ENCODE measurements at places on chromosomes 16 and 17.

DNA sequence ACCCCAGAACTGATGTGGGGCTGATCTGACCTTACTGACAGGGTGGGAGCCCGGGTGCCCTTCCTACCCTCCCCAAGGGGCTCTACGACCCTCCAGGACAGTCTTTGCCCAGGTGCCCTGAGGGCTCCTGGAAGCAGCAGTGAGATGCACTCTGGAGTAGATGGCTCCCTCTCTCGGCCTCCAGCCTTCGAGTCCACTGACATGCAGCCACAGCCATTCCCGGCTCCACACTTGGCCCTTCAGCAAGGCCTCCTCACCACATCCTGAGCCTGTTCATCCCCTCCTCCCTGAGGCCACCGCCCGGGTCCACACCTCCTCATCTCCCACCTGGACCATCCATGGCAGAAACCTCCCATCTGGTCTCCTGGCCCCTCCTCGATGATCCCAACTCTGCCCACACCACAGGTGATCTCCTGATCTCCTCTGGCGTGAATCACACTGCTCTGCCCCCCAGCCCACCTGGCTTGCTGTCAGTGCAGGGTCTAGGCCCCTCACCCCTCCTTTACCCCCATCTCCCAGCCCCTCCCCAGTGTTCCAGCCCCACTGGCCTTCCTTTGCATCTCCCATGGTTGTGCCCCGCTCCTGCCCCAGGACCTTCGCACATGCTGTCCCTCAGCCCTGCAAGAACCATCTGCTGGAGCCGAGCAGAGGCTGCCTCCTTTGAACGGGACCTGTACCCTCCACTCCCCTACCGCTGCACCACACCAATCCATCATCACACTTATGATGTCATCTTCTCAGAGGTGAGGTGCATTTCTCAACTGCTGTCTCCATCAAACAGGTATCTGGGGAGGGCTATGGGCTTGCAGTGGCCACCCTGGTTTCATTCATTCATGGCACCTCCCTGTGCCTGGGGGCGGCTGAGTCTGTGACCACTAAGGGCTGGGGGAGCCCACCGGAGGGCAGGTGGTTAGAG is 44.7 kb downstream of the SOCS1 start:
- no peak for DNase-seq

GRCh38 chr17:49870298-49870697 is 22.4 kb upstream of the TAC4 start:
- no peak for DNase-seq

DNA sequence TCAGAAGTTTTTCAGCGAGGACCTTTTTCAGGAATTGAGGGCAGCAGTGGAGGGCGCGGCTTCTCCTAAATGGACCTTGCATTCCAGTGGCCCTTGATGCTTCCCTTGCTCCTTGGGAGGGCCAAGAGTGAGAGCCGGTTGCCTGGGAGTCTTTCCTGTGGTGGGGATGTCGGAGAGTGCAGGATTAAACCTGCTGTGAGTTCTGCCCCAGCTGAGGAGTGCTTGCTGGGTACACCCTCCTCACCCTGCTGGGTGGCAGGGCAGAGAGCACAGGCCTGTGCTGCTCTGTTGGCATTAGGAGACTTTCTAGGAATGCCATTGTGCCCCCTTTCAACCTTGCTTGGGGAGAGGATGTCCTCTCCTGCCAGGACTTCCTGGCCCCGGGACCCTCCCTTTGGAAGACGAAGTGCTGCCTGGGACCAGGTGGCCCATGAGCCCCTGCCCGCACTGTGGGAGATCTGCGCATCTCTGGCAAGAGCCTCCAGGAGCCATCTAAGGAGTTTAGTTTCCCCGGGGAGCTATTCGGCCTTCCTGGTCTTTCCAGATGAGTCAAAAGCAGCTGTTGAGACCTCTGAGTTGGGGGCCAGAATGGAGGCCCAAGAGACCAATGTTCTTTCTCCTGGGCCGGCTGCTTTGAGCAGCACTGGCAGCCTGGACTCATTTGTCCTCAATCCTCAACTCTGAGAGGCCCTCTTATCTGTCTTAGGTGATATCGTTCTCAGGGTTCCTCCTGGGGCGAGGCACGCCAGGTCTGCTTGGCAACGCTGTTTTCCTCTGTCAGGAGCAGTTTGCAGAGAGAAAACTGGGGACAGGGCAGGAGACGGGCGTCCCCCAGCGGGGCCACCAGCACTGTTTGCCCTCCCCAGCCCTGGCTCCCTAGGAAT is 5.6 kb downstream of the LLGL2 start:
- DNase-seq = no peak

DNA sequence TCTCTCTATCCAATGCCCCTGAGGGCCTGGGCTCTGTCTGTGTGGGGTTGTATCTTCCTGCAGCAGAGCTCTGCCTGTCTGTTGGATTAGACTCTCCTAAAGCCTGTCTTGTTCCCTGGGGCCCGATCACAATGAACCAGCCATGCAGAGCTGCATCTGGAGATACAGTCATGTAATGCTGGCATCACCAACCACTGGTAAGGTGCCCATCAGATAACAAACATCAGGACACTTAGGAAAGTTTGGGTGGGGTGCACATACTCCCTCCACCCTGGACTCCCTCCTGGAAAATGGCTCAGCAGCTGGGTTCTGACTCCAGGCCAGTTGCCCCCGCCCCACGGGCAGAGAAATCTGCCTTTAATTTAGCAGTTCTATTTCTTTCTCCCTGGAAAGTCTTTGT is 61.3 kb upstream of the BRD7 start:
- DNase-seq = no peak

DNA sequence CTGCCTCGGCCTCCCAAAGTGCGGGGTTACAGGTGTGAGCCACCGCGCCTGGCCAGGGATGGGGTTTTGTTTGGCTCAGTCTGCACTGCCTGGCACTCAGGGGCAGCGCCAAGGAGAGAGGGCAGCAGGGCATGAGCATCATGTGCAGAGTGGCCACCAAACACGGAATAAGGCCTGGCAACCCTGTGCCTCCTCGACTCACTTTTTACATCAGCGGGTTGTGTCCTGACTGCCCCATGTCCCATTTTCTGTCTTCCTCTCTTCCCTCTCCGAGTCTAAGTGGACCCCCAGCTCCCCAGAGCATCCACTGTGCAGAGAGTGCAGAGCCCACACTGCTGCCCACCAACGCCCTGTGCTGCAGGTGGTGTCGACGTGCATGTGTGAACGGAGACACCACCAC is 18.2 kb upstream of the TRAP1 start:
- DNase-seq = no peak

- DNase-seq = no peak
Measured at GRCh38 chr17:27473190-27473747, 17.0 kb downstream of the KSR1 start.

- no peak for DNase-seq
Measured at GRCh38 chr17:49229805-49230600, 584 bp downstream of the PHOSPHO1 start.

GRCh38 chr17:43360739-43361505 is 37.9 kb upstream of the ARL4D start:
- peak; percentile 98 for DNase-seq

GRCh38 chr17:77884967-77885641 is 73.4 kb upstream of the TNRC6C start:
- DNase-seq = no peak

GRCh38 chr16:66287926-66288325 is 78.6 kb upstream of the CDH5 start:
- DNase-seq = no peak

- DNase-seq = no peak
Measured at GRCh38 chr17:8859027-8859803, 8.3 kb downstream of the PIK3R6 start.

GRCh38 chr17:19417611-19418010 is 6.6 kb downstream of the RNF112 start:
- no peak for DNase-seq

DNA sequence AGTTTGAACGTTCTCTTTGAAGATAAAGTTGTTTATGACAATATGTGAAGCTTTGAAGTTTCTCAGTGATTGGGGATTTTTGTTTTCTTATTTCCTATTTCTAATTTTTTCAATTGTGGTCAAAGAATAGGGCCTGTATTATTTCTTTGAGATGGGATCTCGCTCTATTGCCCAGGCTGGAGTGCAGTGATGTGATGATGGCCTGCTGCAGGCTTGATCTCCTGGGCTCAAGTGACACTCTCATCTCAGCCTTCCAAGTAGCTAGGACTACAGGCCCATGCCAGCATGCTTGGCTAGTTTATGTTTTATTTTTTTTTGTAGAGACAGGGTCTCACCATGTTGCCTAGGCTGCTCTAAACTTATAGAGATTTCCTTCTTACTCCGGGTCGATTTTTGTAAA is 11.7 kb upstream of the ANKRD40CL start:
- DNase-seq = no peak

DNA sequence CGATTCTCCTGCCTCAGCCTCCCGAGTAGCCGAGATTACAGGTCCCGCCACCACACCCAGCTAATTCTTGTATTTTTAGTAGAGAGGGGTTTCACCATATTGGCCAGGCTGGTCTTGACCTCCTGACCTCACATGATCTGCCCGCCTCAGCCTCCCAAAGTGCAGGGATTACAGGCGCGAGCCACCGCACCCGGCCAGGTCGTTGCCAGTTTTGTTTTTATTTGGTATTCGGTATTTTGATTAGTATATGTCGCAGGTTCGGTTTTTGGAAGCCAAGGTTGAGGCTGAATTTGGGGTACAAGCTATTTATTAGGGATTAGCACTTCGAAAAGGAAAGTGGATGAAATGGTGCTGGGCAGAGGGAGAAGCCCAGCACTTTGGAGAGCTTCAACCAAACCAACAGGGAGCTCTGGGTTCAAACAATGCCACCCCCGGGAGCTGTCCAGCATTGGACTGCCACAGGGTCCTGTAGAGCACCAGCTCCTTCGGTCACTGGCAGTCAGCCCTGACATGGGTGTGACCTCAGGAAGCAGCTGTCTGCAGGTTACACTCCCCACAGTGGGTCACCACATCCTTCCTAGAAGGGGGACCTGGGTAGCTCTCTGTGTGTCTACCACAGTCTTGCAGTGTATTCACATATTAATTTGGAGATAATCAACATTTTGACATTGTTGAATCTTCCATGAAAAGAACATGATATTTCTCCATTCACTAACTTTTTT is 1.5 kb upstream of the CLEC10A start:
- DNase-seq = peak; percentile 31

- DNase-seq = peak; percentile 46
Measured at GRCh38 chr17:76265624-76266243, 586 bp downstream of the UBALD2 start.

GRCh38 chr17:28940675-28941074 is 10.6 kb downstream of the PHF12 start:
- no peak for DNase-seq

DNA sequence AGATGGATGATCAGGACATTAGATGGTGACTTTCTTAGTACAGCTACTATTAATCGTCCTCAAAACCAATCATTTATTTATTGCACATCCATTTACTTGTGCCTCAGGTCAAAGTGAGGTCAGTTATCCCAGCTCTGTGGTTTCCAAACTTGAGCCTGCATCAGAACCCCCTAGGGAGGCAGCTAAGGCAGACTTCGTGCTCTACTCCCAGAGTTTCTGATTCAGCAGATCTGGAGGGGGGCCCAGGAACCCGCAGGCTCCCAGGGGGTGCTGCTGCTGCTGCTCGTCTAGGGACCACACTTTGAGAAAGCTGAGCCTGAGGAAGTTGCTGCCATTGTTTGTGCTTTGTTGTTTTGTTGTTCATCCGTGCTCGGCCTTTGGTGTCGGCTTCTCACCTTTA is 44.0 kb upstream of the CLEC18B start:
- no peak for DNase-seq

GRCh38 chr17:18938692-18939023 is 13.3 kb upstream of the SLC5A10 start:
- DNase-seq = no peak

DNA sequence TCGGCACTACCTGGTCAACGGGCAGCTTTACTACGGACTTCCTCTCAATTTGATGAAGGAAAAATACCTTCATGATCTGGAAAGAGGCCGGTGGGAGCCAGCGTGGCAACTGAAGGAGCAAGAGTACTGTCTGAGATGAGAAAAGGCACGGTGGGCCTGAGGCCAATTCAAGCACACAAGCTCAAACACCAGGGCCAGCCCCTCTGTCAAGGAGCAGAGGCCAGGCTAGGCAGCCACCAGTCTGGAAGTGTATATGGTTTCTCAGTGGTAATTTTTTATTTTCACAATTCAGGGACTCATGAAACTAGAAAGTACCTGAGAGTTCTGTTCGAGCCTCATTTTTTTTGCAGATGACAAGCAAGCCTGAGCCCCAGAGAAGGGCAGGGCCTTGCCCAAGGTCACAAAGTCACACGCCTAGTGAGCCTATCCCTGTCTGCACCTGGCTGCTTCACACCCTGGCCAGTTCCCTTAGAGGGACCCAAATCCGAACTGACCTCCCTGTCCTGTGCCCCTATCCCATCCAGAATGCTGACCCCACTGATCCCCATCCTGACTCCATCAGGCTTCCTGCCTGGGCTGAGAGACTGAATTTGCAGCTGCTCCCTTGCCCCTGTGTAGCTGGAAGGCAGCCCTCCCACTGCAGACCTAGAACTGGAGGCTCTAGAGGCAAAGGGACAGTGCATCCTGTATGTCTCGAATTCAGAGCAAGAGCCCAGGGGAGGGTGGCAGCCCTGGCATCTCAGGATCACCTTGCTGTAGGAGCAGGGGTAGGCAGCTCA is 4.8 kb upstream of the TBX2 start:
- DNase-seq = no peak

DNA sequence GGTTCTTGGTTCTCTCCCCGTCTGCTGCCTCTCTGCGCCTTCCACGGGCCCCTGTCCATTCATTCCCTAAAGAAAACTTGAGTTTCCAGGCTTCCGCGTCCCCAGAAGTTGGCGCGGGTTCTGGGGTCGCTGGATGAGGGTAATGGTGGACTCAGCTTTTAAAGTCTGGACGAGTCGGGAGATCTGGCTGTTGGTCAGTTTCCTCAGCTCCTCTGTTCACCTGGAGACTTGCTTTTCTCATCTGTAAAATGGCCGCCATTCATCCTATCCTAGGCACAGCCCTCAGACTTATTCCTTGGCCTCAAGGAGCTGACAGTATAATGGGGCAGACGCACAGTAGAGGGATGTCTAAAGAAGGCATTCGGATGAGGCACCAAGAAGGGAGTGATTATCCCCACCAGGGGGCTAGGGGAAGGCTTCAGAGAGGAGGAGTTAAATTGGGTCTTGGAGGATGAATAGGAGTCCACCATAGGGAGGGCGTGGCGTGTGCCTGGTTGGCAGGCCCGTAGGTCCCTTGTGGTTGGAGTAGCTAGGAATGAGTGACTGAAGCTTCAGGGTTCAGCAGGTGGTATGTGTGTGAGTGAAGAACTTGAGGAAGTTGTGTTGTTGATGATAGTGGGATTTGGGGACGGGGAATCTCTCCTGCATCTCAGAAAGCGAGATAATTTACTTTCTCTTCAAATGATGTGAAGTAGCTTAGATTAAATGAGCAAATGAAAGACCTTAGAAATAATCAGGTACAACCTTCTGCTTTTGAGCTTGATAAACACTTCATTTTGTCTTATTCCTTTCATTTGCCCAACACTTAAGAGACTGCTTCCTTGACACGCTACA is 652 bp downstream of the VPS35L start:
- DNase-seq = peak; percentile 12

DNA sequence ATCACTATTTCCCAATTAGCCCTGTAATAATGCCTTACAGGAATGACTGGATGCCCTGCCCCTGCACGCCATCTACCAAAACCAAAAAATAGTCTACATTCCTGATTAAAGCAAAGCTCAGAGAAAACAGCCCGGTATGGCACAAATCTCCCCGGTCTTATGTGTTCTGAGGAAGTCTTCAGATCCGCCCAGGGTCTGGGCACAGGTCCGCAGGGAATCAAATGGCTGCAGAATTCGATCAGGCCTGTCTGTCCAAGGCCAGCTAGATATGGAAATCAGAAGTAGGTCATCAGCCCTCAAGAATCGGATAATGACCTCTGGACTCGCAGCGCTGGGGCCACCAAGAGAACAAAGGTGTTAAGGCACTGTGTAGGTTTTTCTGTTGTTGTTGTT is 171.0 kb downstream of the ZFHX3 start:
- no peak for DNase-seq
